ENCODE measurements at places on chromosomes 4 and X. TPM values are rescaled to one million over a fixed set of nuclear protein-coding genes. Genes with fewer than 3 reads are reported as not detected.

S100G gene
- total RNA-seq: not detected

GRCh38 chr4:153156263-153156662, 48.0 kb upstream of the TRIM2 start:
- no peak overlapping the region for H3K4me3 ChIP-seq
- H3K27me3 ChIP-seq: no peaks in the 10 kb centered on the region
- peaks cover 43% of the 10 kb centered on the region for H3K4me1 ChIP-seq
- DNase-seq: no peak
- H3K36me3 ChIP-seq: no peaks in the 10 kb centered on the region

DNA sequence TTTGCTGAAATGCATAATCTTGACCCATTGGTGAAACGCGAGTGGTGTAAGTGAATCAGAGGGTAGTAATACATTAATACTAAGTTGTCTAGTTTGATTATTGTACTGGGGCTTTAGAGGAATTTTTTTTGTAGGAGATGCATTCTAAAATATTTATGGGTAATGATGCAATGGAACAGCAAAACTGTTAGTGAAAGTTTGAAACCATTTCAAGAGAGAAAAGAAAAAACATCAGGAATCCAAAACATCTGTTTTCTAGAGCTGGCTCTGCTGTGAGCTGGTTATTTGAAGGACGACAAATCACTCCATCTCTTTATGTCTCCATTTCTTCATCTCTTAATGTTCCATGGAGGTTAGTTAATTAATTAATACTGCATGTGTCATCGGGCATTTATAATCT, 351.9 kb upstream of the FAT1 start:
- H3K27me3 ChIP-seq: no peaks in the 10 kb centered on the region
- H3K27ac ChIP-seq: no peak overlapping the region
- H3K36me3 ChIP-seq: no peaks in the 10 kb centered on the region
- H3K4me1 ChIP-seq: no peaks in the 10 kb centered on the region

USP51 gene
- total RNA-seq: 1.8 TPM

DNA sequence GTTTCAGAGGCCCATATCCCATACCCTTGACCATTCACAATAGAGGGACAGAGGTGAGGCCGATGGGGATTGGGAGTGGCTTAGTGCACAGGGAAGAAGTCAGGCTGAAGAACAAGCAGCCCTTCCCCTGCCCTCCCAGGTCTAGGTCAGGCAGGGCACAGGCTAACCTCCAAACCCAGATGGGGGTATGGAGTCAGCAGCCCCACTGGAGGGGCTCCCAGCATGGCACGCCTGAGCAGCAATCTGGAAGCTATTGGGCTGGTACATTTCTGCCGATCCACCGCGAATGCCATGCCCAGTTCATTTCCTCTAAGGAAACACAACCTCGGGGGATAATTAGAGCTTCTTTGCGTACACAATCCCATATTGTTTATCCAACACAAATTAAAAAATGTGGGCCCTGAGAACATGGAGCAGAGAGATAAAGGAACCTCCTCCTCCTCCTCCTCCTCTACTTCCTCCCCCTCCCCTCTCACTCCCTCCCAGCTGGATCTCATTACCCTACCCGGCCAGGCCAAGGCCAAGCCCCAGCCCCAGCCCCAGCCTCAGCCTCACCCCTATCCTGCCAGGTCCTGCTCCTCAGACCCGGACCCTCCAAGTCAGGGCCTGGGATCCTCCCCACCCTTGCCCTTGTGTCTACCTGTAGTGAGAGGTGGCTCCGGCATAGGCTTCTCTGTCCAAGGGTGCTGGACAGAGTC, 83.0 kb downstream of the PJA1 start:
- no peak overlapping the region for H3K4me3 ChIP-seq
- no peaks in the 10 kb centered on the region for H3K27me3 ChIP-seq
- H3K36me3 ChIP-seq: no peaks in the 10 kb centered on the region

DNA sequence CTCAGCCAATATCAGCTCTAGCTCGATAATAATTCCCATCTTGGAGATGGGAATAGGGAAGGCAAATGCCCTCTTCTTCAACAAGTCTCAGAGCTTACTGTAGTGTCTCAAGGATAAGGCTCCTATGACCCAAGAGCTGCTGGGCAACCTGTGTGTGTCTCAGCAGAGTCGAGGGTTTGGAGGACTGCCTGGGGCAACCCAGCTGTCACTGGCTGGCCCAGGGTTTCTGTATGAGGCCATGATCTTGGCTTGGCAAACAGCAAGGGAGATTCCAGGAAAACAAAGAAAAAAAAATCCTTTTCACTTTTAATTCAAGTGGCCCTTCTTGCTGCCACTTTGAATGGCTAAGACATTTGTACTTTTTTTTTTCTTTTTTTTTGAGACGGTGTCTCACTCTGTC, 34.4 kb downstream of the TMSB4X start:
- no peak for DNase-seq
- H3K27ac ChIP-seq: no peak overlapping the region
- peaks cover 35% of the 10 kb centered on the region for H3K4me1 ChIP-seq

GRCh38 chrX:22987452-22987851, 12.3 kb upstream of the DDX53 start:
- no peak overlapping the region for H3K4me3 ChIP-seq
- no peak overlapping the region for H3K27ac ChIP-seq
- H3K4me1 ChIP-seq: peaks cover 5% of the 10 kb centered on the region
- no peak for DNase-seq
- H3K27me3 ChIP-seq: no peaks in the 10 kb centered on the region

TMPRSS11F gene
- not detected for total RNA-seq

SNCA gene
- 19.3 TPM for total RNA-seq

GRCh38 chrX:148755111-148755510, 254.7 kb downstream of the AFF2 start:
- no peaks in the 10 kb centered on the region for H3K27me3 ChIP-seq
- H3K27ac ChIP-seq: no peak overlapping the region
- DNase-seq: no peak

DCAF4L1 gene
- not detected for total RNA-seq

DNA sequence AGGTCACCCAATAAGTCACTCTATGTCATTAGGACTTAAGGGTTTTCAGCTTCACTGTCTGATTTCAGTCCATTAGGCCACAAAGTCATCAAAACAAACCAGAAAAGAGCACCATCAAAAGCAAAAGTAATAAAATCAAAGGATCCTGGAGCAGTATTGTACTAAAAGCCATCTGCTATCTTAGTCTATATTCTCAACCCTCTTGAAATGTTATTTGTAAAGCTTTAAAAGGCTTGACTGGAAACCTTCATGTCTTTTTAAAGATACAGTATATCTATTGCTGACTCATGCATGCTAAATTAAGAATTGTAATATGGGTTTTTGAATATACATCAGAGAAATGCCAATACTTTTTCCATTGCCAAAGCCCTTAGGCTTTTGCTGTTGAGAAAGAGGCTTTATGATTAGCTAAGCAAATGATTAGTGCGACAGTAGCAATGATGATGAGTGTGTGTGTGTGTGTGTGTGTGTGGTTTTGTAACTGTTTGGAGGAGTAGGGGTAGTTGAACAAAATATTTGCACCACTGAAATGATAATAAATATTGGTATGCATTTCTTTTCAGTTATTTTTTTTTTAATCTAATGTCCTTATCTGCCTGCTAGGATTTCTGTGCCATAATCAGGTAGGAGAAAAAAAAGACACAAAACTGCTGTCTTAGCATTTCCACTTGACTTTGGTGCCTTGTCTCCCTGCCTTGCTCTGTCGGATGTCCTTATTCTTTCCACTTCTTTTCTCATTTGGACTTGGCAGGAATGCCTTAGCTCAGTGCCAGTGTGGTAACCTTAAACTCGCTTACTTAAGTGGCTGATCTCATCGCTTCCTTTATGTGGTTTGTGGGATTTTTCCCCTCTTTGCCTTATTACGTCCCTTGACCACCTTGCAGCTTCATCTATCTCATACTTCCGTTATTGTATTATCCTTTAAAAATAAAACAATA, 119.7 kb downstream of the PCDH7 start:
- no peak overlapping the region for H3K4me3 ChIP-seq
- no peaks in the 10 kb centered on the region for H3K4me1 ChIP-seq
- no peaks in the 10 kb centered on the region for H3K27me3 ChIP-seq
- H3K36me3 ChIP-seq: no peaks in the 10 kb centered on the region

DNA sequence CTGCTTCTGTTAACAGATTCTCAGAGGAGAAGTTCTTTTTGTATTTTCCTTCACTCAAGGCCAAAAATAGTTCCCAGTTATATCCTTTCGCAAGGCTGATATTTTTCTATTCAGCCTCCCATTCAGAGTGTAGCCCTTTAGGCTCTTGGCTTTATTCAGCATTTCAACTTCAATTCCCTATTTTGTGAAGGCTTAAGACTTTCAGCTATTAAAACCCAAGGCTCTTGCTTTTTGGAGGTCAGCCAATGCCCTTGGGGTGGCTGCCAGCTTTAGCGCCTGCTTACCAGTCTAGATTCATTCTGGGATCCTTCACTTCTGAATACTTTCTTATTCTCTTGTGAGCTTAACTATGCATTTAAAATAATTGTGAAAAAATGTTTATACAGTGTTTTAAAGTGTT, 57.3 kb upstream of the ADGRA3 start:
- H3K27me3 ChIP-seq: no peaks in the 10 kb centered on the region
- no peaks in the 10 kb centered on the region for H3K4me1 ChIP-seq
- H3K36me3 ChIP-seq: no peaks in the 10 kb centered on the region
- H3K27ac ChIP-seq: no peak overlapping the region

GRCh38 chr4:117777721-117778120, 256.6 kb upstream of the NDST3 start:
- H3K27ac ChIP-seq: no peak overlapping the region
- H3K36me3 ChIP-seq: no peaks in the 10 kb centered on the region
- no peak overlapping the region for H3K4me3 ChIP-seq
- H3K4me1 ChIP-seq: peaks cover 13% of the 10 kb centered on the region

Data from SJSA1 (cell line).